Activated gamma-delta T cell treated with Interleukin-2 at 50 U/mL for 16 hours (primary cell): ENCODE measurements at places on chromosomes 11 and 22.

DNA sequence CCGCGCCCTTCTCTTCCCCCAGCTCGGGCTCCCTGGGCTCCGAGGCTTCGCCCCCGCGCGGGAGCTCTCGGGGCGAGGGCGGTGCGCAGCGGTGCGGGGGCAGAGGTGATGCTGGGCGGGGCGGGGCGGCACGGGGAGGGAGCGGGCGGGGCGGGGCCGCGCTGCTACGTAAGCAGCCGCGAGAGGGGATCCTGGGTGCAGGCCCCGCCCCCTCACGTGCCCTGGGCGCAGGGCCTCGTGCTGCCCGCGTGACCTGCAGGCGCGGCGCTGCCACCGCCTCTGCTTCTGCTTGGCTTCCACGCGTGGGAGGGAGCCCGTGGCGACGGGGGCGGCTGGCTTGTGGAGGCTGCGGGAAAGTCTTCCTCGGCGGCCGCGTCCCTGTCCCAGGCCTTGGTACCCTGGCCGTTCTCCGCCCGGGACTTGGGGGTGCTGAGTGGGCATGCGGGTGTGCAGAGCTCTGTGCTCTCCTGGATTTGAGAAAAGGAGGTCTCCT lies 132.6 kb upstream of the HSD17B12 start:
- DNase-seq = no peak

GRCh38 chr22:44211946-44212930 lies 31.5 kb downstream of the PARVG start:
- DNase-seq = no peak

DNA sequence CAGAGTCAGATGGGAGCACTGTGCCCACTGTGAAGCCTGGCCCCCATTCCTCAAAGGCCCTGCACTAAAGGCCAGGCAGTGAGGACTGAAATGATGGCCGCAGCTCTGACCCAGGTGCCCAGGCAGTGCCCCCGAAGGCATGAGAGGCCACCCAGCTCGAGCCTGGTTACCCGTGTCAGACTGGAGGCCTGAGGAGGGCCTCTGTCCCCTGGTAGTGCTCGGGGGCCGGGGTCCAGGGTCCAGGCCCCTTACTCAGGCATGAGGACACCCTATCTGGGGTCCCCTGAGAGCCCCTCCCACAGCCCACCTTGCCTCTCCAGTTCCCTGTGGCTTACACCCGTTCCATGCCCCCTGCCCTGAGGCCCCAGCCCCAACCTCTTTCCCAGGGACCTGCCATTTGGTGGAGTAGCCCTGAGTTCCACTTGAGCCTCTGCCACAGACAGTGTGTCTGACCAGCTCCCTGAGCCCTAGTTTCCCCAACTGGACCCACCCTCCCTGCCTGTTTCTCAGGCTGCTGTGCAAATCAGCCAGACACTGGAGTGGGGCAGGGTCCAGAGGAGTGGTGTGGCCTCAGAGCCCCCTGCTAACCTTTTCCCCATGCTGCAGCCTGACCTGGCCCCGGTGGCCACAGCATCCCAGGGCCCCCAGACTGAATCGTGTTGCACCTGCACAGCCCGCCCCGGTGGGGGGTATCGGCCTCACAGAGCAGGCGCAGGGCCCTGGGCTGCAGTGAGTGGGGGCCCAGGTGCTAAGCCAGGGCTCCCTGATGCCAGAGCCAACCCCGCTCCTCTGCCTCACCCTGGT lies 10.8 kb upstream of the ANKRD13D start:
- DNase-seq = no peak

GRCh38 chr11:121722431-121723245 lies 269.9 kb upstream of the SORL1-AS1 start:
- DNase-seq = no peak

GRCh38 chr22:27630754-27631153 lies 170.8 kb downstream of the MN1 start:
- no peak for DNase-seq

DNA sequence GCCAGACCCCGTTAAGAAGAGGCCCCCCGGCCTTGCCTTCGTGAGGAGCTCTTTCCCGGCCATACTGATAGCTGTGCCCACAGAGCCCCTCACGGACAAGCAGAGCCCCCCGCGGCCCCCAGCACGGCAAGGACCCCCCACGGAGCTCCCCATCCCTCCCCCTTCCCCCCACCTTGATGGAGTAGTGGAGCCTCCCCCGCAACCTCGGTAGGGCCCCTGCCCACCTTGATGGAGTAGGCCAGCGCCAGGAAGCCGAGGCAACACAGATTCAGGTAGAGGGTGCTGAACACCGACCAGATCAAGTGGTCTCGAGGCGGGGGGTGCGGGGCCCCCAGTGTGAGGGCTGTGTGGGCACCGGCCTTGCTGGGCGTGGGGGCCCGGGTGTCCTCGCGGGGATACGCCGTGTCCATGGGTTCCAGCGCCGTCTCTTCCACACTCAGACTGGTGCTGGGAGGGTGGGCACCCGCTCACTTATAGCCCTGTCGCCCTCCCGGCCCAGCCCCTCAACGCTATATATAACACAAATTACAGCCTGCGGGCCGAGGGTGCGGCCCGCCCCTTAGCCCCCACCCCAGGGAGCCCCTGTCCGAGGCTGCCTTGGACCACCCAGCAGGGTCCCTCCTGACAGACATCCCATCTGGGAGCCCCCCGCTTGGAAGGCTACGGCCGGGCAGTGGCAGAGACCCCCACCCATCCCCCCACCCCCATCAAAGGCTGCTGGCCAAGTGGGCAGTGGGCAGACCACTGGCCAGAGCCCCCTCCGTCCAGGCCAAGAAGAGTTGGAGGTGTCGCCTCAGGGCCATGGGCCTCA lies at the start of gene IFITM5:
TSS of gene IFITM5 (minus strand) at position 446 of the 811 bp plus-strand sequence. CDS start at position 410, 36 bp downstream.
- DNase-seq = no peak

- no peak for DNase-seq
Observed at GRCh38 chr11:559020-559620, 1.4 kb downstream of the LMNTD2 start.

GRCh38 chr11:64852804-64853509 lies 8.5 kb upstream of the CDC42BPG start:
- no peak for DNase-seq

DNA sequence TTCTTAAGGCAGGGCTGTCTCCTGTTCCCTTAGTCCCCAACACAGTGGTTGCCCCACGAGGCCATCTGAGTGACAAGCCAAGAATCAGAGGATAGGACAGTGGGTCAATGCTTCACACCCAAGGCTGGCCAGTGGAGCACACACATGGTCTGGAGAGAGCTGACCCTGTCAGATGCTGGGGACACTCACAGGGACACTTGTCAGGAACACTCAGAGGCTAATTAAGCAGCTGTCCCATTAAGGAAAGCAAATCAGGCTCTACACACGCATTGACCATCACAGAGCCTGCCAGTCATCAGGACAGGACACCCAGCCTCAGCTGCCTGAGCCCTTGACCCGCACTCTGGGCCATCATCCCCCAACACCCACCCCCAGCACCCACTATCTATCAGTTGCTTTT lies 18.2 kb downstream of the GDPD5 start:
- DNase-seq = no peak

DNA sequence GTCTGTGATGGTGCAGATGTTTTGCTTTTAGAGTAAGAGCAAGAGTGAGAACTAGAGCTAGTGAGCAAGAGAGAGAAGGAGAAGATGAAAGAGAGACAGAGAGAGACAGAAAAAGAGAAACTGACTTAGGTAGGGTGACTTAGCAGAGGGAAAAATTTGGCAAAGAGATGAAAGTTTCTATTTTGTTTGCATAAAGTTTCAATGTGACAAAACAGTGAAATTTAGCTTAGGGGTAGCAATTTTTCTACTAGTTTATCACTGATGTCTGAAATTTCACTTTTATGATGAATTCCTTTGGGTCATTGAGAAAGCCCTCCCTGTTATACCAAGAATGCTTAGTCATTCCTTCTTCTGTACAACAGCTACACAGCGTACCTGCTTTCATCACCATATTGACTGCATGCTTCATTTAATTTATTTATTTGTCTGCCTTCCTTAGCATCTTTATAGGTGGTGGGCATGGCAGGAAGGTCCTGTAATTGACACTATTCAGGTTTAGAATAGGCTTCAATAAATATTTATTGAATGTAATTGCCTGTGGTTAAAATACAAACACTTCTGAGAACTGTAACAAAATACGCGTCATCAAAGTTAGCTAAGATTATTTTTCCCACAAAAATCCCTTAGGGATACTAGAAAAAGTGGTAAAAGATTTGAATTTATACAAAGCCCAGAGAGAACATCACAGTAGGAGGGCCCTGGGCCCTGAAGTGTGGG lies 19.9 kb upstream of the CTSC start:
- no peak for DNase-seq

GRCh38 chr22:29325356-29325755 lies 9.9 kb upstream of the RASL10A start:
- DNase-seq = no peak

GRCh38 chr11:114782650-114783310 lies 104.5 kb downstream of the NXPE2 start:
- no peak for DNase-seq
